ENCODE measurements at places on chromosomes 12 and 14.

- no peak for DNase-seq
Observed at GRCh38 chr14:64761441-64762043, 57.3 kb downstream of the PLEKHG3 start.

- DNase-seq = no peak
Observed at GRCh38 chr14:59339524-59340330, 125.5 kb downstream of the GPR135 start.

GRCh38 chr14:34489324-34489723 is 27.3 kb upstream of the SPTSSA start:
- DNase-seq = no peak

- no peak for DNase-seq
Observed at GRCh38 chr14:77039285-77040058, 11.0 kb upstream of the IRF2BPL start.

- no peak for DNase-seq
Observed at GRCh38 chr12:114371250-114371649, 34.7 kb downstream of the TBX5 start.

- DNase-seq = peak; percentile 33
Observed at GRCh38 chr12:112107306-112108201, 1.0 kb downstream of the NAA25 start.

- DNase-seq = no peak
Observed at GRCh38 chr12:92183575-92183974, 37.9 kb upstream of the BTG1 start.

DNA sequence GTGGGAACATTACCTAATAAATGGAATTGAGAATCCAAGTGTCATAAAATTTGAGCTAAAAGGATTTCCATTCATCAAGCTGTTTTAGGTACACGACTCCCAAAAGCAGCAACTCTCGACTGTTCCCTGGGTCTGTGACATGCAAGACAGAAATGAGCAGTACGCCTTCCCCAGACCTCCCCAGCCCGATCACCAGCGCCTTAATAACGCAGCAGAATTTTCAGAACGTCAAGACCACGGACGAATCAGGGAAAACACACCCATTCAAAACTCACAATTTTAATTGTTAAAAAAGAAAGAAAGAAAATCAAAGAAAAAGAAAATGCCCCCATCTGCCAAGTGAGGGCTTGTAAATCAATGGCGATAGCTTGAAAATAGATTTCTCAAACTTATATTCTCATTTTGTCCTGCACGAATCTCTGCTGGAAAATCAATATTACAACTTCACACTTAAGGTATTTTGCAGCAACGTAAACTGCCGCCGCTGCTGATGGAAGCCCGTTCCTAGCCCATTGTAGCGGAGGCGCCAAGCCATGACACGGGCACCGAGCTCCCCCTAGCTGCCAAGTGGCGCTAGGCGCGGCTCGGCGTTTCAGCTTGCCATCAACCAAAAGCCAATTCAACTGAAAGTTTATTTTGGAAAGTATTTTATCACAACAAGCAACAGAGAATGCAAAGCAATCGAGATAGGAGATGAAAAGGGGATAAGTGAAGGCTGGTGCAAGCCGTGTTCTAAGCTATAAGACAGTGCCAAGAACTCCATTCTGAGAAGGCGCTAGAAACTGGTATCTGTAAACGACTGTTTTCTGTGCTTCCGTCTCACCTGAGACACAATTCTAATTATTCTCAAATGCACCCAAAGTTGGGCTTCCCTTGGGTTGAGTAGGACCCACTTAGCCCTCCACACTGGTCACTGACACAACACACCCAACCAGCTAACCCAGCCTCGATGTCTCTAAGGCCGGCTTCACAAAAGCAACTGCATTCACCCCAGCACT is 5.5 kb downstream of the BCL11B start:
- peak; percentile 92 for DNase-seq

DNA sequence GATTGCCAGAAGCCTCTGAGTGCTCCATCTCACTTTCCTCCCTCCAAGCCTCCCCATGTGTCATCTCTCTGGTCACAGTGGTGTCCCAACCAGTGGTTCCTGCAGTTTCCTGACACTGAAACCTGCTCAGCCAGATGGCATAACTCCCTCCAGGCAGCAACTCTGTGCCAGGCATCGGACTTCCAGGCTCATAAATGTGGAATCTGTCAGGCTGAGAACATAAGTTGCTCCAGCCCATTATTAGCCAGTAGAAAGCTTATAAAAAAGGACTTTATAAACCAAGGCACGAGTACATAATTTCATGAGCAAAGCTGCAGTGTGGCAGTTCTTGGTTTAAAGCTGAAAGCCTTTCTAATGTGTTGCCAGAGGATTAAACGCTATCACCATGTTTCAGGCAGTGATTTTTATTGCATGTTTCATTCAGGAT is 194.3 kb downstream of the DACT1 start:
- DNase-seq = no peak

DNA sequence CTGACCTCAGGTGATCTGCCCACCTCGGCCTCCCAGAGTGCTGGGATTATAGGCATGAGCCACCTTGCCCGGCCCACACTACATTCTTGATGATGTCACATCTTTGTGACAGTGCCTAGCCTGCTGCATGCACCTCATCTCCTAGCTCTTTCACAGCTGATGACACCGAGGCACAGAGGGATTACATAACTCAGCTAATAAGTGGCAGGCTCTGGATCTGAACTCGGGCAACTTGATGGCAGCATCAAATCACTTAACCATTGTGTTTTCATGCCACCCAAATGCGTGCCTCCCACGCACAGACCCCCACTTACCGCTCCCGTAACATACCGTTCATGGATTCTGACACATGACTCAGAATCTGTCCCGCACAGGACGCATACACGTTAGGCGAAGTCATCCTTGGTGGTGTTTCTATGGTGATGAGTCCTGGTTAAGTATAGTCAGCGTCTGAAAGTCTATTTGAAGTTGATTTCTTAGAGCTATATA is 7.4 kb downstream of the TMEM120B start:
- no peak for DNase-seq

DNA sequence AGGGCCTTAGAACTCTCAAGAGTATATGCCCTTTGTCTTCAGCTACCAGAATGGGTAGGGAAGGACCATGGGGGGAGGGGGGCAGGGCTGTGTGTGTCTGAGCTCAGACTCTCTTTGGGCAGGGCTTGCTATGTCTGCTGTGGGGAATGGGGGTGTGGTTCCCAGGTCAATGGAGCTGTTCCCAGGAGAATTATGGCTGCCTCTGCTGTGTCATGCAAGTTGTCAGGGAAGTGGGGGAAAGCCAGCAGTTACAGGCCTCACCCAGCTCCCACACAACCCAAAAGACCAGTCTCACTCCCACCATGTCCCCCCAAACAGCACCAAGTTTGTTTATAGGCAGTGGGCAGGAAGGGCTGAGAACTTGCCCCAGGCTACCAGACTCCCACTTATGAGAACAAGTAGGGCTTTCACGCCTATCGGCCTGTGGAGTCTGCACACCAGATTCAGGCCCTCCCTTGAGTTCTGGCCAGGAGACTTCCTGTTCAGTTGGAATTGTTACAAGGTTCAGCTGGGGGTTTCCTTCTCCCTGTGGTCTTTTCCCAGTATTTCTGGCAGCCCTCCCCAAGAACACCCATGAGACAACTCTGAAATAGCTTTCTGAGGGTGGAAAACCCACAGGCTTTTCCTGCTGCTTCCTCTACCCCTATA is 6.1 kb upstream of the SERPINA11 start:
- DNase-seq = no peak

- no peak for DNase-seq
Observed at GRCh38 chr14:33184587-33184986, 245.9 kb downstream of the NPAS3 start.

DNA sequence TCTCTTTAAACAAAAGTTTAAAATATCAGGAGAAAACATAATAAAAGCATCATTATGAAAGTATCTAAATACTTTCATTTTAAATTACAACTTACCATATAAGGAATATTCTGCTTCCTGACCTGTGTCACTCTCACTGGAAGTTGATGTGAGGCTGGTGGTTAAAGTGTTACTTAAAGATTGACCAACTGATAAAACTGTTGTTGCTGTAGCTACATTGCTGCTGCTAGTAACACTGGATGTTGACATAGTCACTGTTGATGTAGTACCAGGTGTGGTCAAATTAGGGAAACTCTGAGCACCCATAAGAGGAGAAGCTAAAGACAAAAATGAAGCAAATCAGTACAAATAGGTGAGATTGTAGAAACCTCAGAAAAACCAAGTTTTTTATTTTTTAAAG is 79.9 kb downstream of the HECTD1 start:
- DNase-seq = peak; percentile 87

GRCh38 chr12:115257791-115258190 is 573.8 kb upstream of the TBX3 start:
- no peak for DNase-seq

- DNase-seq = peak; percentile 1
Observed at GRCh38 chr12:20220339-20220738, 148.0 kb upstream of the PDE3A start.

GRCh38 chr12:95640516-95640915 is 89.2 kb upstream of the USP44 start:
- no peak for DNase-seq

- DNase-seq = no peak
Observed at GRCh38 chr12:106238146-106238545, 9.7 kb downstream of the CKAP4 start.

DNA sequence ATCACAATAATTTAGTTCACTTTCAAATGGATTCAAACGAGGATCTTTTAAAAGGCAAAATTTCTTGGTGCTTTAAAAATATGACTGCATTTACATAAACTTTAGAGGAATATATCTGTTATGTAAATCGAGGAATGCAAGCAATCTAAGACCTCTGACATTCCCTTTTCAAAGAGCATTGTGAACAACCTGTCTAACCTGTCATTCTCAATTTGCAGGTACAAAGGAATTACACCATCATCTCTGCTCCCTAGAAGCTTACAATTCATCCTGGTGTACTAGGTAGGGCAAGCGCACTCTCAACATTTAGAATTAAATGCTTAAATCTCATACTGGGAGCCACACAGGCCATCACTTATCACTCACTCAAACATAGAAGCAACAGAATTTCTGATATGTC is 35.6 kb downstream of the BMP4 start:
- DNase-seq = no peak

- DNase-seq = no peak
Observed at GRCh38 chr14:65433646-65434045, 21.1 kb downstream of the FUT8 start.

DNA sequence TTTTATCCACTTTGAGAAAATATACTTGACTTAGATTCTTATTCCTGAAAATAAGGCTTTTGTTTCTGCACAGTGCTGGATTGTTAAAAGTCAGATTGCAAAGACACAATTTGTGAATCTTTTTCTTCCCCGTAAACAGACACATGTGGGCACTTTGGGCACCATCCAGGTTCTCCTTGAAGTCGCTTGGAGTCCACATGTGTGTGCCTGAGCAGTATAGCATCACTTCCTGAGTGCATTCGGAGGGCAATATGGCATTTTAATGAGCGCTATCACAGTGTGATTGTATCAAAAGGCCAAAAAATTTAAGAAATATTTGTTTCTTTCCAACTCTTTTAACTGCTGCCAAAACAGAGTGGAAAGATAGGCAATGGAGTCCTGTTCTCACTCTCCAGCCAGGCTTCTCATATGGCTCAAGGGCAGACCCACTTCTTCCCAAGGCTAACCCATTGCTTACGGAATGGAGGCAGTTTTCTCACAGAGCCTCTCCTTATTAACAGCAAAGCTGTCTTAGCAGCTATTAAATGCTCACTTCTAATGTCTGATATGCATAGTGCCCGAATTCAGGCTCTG is 397.1 kb downstream of the EGLN3 start:
- no peak for DNase-seq

GRCh38 chr12:26052652-26053051 is 72.2 kb downstream of the BHLHE41 start:
- no peak for DNase-seq

DNA sequence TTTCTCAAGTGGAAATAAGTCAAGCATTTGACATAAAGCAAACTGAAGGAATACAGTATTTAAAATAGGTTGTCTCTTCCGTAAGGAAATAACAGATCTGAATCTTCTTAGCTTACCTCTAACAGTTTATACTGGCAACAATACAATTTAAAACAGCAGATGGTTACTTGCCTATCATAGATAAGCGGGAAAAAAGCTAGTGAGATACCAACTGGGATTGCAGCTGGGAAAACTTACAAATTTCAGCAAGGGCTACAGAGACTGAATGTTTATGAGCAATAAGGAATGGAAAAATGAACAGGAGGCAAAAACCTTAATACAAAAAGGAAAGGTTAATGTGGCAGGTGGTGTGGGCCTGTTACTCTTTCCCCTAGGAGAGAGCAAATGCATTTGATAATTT is 220.0 kb downstream of the RASSF9 start:
- DNase-seq = no peak

GRCh38 chr14:78346747-78347146 is 176.6 kb downstream of the NRXN3 start:
- no peak for DNase-seq

DNA sequence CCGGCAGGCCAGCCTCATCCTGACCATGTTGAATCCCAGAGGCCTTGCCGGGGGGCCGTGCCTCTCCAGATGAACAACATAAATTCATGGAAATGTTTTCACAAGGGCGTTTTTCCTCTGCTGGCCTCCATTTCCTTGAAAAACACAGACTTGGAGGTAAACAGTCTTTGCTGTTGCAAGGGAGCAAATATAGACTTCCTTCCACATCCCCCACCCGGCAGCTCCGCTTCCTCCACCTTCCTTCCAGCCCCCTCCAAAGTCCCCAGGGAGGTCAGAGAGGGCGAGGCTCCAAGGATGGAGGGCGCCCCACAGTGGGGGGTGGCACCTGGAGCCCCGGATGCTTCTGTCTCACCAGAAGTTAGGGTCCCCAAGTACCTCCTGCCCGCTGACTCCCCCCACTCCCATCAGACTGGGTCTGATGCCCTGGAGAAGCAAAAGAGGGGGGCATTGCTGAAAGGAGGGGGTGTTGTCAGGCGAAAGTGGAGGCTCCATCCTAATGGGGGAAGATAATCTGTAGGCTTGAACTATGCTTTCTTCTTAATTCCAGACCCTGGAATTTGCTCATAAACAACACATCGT is 31.1 kb downstream of the CALM1 start:
- DNase-seq = no peak

DNA sequence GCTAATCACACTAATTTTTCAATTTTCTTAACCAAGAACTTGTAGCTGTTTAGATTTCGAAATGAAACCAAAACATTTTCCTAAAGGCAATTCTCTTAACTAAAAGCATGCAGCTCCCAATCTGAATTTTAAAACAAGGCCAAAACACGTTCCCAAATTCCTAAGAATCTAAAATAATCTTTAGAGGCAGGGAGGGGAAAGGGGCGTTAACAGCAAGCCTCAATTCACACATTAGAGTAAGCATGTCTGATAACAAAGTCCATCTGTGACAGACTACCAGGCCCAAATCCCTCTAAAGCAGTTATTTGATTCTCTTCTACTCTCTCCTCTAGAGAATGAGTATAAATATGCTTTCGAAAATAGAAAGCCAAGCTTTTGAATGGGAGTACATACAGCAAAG is 754 bp downstream of the ATG14 start:
- no peak for DNase-seq

DNA sequence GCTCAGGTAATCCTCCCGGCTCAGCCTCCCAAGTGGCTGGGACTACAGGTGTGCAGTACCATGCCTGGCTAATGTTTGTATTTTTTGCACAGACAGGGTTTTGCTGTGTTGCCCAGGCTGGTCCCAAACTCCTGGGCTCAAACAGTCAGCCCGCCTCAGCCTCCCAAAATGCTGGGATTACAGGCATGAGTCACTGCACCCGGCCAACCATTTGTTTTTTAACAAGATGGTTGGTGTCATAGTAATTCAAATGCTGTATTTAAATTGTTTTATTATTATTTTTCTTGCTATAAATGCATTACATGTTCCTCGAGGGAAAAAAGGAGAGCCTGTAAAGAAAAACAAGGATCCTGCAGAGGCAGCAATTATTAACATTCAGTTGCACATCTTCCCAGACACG is 83.9 kb downstream of the EP400 start:
- DNase-seq = no peak
